ENCODE measurements at places on chromosomes 1 and 21.

DNA sequence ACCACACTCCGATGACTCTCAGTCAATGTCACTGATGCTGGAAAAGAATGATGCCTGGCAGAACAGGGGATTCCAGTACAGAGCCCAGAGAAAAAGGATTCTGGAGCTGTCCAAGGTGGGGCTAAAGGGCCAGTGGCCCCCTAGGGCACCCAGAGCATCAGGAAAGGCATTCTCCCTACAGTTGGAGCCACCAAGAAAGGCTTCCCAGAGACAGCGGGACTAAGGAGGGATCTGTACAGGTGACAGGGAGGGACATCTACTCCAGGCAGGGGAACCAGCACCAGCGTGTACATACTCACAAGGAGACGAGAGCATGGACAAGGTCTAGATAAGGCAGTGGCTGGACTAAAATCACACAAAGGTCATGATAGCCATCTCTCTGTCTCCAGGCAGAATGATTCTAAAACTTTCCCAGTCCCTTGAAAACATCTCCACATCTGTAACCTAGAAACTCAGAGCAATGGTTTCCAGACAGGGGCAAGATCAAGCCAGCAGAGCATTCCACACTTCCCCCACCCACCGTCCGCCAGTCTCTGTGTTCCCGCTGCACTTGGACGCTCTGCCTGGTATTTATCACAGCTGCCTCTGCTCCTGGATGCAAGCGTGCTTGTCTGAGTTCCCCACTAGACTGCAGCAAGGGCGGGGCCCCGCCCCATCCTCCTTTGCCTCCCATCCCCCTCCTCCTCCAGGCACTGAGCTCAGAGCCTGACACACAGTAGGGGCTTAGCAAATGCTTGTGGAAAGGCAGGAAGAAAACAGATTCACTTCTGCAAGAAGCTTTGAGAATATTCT, 111.6 kb upstream of the ZC3H12A start:
- DNase-seq = no peak

DNA sequence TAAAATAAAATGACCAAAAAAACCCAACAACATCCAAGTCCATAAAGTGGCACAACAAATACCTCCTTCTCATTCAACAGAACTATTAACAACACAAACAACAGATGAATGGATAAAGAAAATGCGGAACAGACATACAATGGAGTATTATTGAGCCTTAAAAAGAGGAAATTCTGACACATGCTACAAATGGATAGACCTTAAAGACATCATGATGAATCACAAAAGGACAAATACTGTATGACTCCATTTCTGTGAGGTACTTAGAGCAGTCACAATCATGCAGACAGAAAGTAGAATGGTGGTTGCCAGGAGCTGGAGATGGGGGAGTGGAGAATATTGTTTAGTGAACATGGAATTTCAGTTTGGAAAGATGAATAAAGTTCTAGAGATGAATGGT, 42.6 kb downstream of the EYA3 start:
- DNase-seq = no peak

DNA sequence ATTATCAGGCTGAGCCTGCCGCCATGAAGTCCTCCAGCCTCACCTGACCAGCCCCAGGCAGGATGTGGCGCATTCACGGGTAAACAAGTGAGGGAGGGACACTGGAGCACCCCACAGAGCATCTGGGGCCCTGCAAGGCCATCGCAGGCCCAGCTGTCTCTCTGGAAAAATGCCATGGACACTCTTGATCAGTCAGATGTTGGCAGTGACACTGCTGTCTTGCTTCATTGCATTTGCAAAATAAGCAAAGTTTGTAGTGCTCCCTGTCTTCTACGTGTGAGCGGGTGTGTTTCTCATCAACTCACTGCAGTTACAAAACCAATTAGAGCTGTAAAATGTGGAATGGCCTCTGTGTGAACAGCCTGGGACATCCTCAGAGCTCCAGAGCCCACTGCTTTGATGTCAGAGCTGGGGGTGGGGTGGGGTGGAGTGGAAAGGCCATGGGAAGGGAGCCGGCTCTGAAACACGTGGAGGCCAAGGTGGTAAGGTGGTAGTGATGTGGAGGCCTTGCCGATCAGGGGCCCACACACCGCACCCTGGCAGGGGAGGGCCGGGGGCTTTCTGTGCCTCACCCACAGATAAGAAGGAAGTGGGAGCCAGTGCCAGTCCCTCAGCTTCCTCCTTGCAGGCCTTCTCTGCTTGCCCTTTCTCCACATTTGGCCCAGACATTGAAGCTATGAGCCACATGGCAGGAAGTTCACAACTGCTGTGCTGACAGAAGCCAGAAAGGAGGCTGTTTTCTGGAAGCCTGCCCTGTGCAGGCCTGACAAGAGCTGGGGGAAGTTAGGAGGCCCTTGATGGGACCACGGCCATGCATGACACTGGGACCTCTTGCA, 254.9 kb downstream of the RHOU start:
- DNase-seq = no peak

DNA sequence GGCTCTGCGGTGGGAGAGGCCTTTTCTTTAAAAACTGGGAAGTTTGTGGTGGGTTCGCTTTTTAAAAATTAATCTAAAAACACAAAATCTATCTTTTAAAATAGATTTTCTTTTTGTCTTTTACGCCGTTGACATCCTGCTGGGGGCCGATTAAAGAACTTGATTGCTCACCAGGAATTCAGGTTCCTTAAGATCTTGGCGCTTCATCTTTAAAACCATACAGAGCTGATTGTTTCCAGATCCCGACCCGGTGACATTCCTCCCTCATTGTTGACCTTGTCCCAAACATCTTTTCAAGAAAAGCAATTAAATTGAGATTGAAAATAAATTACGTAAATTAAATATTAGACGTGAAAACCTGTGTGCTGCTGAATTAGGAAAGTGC, 546 bp upstream of the ZNF697 start:
- DNase-seq = no peak

- no peak for DNase-seq
Measured at GRCh38 chr1:172179918-172180317, 240.6 kb upstream of the C1orf105 start.

- peak; percentile 28 for DNase-seq
Measured at GRCh38 chr21:18499761-18500376, 96.3 kb upstream of the TMPRSS15 start.

DNA sequence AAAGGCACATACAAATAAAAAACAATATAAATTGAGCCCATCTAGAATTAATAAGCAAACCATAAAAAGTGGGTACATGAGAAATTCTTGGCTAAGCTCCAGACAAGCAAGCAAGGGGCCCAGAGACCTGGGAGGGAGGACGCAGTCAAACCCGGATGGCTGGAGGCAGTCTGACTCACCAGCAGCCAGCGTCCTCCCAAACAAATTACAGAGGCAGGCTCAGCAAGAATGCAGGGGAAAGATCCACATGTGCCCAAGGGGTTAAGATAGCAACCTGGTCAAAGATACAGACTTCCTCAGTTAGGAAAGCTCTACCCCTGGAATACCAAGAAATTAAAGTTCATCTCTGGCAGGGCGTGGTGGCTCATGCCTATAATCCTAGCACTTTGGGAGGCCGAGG, 7.4 kb upstream of the TIAM1 start:
- DNase-seq = no peak

DNA sequence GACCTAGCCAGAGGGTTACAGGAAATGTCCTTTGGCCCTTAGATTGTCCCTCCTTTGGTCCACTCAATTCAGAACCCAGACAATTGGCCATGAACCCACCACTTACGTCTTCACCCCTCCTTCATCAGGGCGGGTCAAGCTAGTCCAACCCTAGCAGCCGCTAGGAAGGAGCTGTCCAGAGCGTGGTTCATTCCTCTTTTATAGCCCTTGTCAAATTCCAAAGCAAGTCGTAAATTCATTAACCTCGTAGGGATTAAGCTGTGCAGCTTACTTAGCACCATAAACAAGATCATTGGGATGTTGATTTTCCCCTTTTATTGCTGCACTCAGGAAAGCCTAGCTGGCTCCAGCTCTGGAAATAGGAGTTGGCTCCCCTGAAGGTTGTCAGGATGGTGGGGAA, 90.1 kb downstream of the TMEM53 start:
- no peak for DNase-seq

DNA sequence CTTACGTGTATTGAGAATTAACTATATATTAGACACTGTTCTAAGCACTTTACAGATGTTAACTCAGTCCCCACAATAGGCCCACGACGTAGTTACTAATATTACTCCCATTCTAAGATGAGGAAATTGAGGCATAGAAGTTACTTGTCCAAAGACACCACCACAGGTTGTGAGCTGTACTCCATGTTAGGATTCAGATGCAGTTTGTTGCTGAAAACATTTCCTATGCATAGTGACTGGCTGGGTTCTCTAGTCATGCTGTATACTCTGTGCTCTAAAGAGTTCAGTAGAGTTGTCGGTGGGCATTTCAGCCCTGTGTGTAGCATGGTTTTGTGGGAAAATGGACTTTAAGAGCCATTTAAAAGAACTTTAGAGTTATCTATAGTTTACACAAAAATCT, 65.2 kb downstream of the GPR137B start:
- no peak for DNase-seq

DNA sequence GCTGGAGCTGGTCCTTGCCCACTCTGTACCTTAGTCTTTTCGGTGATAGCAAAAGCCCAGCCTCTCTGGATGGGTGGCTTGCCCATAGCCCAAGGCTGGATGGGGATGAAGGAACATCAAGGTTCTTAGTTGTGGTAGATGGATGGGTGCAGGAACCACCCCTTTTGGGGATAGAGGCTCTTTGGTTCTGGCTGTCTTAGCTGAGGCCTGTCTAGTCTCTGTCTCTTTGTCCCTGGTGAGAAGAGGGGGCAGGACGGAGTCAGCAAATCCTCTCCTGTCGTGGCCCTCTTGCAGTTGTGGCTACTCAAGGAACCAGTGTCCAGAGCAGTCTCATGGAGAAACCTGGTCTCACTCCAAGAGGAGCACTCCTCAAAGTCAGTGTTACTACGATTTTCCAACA, 8.5 kb downstream of the VANGL2 start:
- no peak for DNase-seq

DNA sequence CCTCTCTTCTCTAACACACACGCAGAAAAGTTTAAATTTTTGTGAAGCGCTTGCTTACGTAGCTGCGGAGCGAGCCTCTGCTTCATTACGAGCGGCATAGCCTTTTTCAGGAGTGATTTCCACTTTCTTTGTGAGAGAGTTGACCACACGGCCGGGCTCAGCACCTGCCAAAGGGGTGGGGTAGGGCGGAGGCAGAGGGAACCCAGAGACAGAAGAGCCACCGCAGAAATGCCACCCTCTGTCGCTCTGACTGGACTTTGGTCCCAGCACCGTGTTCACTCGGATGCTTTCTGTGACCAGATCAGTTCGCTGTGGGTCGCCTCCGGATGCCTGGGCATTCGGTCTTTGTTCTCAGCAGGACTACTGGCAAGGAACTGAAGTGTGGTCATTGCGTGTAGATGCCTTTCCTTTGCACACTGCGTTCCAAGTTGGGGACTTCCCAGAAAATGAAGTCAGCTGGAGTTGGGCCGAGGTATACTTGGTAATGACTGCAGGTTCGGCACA, 883 bp downstream of the CHODL start:
- DNase-seq = no peak

- DNase-seq = no peak
Measured at GRCh38 chr1:78540048-78540447, 49.3 kb downstream of the PTGFR start.

- peak; percentile 67 for DNase-seq
Measured at GRCh38 chr1:31931593-31932225, 6.5 kb downstream of the PTP4A2 start.

GRCh38 chr1:103514920-103515503, 10.5 kb upstream of the RNPC3 start:
- peak; percentile 44 for DNase-seq

DNA sequence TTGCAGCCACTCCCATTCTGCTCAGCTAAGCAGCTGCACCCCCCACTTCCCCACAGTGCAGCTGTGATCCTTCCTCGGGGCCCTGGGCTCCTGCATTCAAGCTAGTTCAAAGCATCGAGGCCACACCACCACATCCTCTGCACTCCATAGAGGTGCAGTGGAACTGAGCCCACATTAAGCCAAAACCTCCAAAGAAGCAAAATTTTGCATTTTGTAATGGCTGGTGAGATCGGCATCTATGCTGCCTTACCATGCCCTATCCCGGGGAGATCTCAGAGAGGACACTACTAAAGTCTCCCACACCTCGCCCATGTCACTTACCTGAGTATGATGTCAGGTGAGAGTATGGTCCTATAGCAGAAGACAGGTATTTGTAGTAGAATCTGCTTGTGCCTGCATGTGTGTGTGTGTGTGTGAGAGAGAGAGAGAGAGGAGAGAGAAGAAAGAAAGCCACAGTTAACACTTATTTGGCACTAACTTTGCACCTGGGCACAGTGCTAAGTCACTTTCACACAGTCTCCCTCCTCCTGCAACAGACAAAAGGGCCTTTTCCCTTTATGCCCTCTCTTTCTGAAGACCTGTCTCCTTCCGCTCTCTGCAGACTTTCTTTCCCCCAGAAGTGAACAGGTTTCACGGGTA, 89.8 kb downstream of the KIF14 start:
- DNase-seq = no peak

DNA sequence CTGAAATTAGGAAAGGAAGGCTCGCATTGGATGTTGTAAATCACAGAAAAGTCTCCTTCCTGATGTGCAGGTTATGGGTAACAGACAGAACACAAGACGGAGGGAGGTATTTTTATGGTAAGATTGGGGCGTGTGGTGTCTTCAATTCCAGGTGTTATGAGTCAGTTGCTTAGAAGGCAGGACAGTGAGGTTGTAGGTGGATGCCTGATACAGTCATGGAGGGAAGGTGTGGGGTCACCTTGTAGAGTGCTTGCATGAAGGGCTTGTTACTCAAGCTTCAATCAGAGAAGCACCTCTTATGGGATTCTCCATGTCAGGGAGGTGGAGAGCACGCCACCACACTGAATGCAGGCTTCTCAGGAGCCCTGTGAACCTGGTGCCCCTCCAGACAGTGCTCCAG, 63.1 kb downstream of the C1orf21 start:
- no peak for DNase-seq

DNA sequence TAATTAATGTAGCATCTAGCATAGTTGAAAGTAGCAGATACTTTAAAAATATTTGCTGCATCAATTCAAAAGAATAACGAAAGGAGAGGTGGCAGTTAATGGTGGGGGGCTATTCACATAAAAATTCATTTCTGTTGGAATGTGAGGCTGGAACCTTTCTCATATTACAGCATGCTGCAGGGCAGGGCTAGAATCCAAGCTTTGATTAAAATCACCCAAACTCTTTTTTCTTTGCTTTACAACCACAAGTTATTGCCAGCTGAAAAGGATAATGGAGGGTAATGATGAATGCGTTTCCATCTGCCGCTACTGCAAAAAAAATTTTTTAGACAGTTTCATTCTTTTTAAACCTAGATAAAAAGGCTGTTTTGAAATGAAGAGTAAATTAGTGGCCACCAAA, 9.8 kb downstream of the DISP1 start:
- DNase-seq = no peak

- DNase-seq = no peak
Measured at GRCh38 chr1:75811211-75811981, 14.7 kb downstream of the MSH4 start.

- DNase-seq = no peak
Measured at GRCh38 chr1:115115521-115116161, 26.3 kb upstream of the TSPAN2 start.

GRCh38 chr1:9778905-9779304, 44.9 kb downstream of the CLSTN1 start:
- no peak for DNase-seq
